Kidney tubule cell (primary cell): ENCODE measurements at places on chromosomes 1 and 21.
A peak's percentile ranks its signal among the peaks of the same experiment; 100 is the strongest.

DNA sequence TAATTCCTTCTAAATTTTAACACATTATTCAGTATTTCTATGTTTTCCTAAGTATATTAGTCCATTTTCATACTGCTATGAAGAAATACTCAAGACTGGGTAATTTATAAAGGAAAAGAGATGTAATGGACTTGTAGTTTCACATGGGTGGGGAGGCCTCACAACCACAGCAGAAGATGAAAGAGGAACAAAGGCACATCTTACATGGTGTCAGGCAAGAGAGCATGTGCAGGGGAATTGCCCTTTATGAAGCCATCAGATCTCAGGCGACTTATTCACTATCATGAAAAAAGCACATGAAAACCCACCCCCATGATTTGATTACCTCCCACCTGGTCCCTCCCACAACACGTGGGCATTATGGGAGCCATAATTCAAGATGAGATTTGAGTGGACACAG lies 15.6 kb downstream of the GBP5 start:
- DNase-seq, result no peak

- DNase-seq, result no peak
Observed at GRCh38 chr1:46224966-46225365, 21.8 kb downstream of the LURAP1 start.

GRCh38 chr1:164958982-164959768 lies 397.3 kb downstream of the LMX1A start:
- no peak for DNase-seq

- DNase-seq, result no peak
Observed at GRCh38 chr1:229406798-229407197, 27.1 kb downstream of the ACTA1 start.

DNA sequence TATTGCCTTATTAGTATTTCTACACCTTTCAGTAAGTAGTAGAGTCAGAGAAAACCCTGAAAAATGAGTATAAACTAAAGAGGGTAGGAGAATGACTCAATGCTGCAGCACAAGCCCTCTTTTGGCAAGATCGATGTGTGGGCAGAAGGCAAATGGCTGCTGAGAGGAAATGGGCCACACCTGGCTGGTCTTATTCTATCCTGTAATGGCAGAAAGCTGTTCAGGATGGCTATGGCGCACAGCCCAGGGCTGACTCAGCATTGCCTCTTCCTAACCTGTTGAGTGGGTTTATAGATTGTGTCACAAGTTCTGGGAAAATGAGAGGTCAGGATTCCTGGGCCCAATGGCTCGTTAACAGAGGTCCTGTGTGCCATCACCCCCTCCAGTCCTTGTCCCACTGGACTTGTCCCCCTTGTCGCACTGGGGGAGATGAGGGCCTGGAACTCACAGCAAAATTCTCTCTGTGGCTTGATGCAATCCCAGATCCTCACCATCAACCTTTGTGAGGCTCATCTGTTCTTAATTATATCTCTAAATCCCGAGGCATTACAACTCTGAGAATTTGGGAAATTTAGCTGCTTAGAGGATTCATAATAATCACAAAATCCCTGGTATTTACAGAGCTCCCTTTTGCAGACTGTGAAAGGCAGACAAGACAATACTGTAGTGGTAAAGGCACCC lies 13.2 kb downstream of the HMGB4 start:
- peak; percentile 58 for DNase-seq

GRCh38 chr1:207418351-207418750 lies 35.8 kb upstream of the CR2 start:
- DNase-seq, result no peak

GRCh38 chr1:168179438-168180147 lies 831 bp downstream of the TIPRL start:
- DNase-seq, result no peak

DNA sequence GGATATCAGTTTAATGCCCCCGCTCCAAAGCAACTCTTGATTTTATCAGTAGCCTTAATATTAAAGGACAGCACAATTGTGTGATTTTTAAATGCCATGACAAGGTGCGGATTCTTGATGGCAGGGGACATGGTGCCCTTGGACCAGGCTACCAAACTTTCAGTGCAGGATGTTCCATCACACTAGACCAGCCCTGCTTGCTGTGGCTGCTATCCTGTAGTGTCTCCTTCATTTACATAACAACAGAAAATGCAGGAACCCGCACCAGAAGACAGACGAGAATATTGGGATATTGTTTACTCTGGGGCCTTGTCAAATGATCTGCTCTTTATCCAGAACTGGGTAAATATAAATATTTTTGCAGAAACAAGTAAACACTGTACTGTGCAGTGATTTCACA lies 229.3 kb upstream of the PKN2 start:
- DNase-seq, result no peak

- no peak for DNase-seq
Observed at GRCh38 chr1:34361781-34362357, 185.2 kb downstream of the C1orf94 start.

- DNase-seq, result no peak
Observed at GRCh38 chr21:42105476-42106315, 34.6 kb downstream of the UMODL1 start.

DNA sequence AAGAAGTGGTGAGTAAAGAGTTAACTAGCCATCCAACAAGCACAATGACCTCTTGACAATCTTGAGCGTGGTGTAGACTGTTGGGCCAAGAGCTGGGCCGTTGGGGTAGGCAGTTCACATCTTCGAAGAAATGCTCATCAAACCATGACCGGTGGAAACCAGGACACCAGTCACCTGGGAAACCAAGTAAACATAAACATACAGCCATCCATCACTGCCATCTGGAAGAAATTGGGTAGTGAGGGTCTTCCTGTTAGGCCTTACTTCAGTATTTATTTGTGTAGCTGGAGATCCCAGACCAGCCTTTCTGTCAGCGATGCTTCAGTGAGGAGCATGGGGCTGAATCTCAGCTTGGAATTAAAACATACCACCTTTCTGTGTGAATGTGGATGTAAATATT lies 108.1 kb upstream of the HAO2 start:
- peak; percentile 9 for DNase-seq

DNA sequence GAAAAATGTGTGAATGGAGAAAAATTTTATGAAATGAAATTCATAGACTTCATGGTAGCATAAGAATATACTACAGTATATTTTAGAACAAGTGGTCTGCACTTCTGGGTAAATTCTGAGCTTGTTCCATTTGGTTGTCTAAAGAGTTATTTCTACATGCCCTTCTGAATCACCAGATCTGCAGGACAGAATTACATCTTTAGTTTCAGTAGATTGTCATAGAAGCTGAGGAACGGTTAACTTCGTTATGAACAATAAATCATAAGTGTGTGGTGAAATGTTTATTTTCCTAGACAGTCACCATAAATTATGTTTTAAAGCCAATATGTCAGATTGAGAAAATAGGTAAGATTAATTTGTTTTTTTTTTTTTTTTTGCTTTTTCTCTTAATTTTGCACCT lies 30.9 kb downstream of the CHRM3 start:
- no peak for DNase-seq

- no peak for DNase-seq
Observed at GRCh38 chr1:176609556-176610408, 146.8 kb downstream of the PAPPA2 start.

- no peak for DNase-seq
Observed at GRCh38 chr1:101960142-101960541, 36.6 kb downstream of the OLFM3 start.

DNA sequence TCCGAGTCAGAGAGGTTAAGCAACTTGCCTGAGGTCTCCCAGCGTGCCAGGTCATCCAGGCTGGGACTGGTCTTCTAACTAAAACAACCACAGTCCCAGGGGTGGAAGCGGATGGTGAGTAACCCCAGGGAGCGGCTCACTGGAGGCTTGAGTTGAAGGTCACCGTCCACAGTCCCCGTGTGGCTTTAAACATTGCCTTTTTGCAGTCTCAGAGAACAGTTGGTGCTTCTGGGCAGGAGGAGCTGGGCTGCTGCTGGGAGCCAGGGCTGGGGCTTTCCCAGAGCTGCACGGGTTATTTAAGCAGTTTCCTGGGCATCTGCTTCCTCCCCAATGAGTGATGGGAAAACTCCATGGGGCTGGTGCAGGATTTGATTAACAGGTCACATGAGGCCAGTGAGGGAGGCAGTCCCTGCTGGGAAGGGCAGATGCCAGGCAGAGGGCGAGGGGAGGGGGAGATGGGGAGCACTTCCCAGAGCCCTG lies 12.3 kb downstream of the ARHGEF10L start:
- peak; percentile 93 for DNase-seq

DNA sequence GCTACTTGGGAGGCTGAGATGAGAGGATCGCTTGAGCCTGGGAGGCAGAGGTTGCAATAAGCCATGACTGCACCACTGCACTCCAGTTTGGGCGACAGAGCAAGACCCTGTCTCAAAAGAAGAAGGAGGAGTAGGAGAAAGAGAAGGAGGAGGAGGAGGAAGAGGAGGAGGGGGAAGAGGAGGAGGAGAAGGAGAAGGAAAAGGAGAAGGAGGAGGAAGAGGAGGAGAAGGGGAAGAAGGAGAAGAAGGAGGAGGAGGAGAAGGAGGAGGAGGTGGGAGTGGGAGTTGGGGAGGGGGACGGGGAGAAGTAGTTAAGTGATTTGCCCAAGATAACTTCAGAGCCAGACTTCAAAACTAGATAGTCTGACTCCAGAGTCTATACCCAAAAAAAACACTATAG lies 55.5 kb upstream of the FOXD3 start:
- no peak for DNase-seq

DNA sequence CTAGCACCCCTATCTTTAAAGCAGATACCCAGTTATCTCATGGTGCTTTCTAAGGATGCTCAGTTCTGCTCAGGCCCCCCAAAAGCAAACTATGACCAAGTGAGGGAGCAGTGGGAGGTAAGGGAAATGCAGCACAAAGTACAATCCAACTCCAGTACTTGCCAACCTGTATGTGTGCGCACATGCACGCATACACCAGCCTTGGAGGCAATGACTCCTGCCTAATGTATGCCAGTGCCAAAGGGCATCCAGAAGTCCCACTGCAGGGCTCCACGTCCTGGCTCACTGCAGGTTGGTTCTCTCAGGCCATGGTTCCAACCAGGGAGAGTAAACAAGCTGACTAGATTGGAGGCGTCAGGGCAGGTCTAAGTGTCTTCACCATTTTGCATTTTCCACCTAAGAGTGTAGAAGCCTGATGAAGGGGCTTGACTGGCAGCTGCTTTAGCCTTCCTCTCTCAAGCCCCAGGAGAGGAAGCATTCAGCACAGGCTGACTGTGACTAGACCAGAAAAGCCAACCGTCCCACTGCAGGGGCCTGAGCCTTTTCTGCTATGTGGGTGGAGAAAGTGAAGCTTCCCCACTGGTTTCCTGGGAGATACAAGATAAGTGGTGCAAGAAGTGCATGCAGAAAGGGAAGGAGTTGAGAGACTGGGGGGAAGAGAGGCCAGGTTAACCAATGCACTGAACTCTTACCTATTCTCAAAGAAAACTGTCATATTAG lies 7.7 kb downstream of the AMIGO1 start:
- no peak for DNase-seq

DNA sequence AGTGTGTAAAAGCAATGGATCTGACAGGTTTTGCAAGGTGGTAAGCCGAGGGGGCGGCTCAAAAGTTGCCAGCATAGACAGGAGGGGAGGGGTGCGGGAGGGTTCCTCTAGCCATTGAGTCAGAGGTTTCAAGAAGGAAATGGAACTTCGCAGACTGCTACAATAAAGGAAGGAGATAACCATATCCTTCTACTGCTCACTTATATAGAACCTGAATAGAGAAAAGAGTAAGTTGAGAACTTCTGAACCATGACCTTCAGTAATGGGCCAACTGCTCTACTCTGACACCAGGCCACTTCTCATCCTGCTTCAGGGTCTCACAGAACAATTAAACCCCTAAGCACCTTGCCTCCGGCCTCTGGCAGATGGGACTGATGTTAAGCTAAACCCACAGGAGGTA lies 26.3 kb upstream of the BCAR3 start:
- DNase-seq, result no peak

GRCh38 chr1:204640578-204640977 lies 45.0 kb downstream of the LRRN2 start:
- DNase-seq, result no peak

GRCh38 chr21:42356650-42357049 lies 5.9 kb upstream of the TFF2 start:
- DNase-seq, result no peak

DNA sequence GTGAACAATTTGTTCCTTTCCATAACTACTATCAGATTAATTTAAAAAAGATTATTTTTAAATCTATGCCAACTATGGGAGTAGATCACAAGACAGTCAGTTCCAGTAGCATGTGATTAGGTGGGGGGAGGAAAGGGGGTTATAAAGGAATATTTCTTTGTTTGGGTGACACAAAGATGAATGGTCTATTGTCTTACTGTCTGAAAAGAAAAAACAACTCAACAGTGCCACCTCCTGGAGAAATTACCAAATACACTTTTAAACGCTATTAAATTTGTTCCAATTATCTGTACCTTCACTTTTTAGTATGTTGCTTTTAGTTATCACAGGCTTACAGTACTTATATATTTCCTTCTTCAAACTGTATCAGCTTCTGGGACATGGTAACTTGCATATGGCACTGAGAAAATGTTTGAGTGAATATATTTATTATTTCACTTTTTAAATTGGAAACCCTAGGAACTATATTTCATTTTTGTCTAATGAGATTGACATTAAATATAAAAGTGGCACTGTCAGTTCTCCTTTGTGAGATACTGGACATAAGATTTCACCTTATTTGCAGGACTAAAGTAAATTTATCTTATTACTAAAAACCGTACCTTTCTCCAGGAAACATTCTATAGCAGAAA lies 1.7 kb upstream of the SORT1 start:
- peak; percentile 77 for DNase-seq

DNA sequence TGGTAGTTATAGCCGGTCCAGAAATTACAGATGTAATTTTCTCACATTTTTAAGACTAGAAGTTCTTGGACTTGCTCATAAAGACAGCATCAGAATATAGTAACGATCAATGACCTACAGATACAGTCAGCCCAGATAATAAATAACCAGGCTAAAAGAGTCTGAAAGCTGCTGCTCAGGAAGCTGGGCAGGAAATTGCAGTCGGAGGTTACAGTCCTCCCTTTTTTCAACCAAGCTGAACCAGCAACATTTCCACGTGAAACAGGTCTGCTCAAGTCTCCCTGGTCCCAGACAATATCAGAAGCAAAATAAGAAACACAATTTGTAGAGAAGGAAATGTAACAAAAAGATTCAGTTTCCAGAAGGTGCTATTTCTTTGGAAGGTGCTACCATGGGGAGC lies 457.4 kb downstream of the SIPA1L2 start:
- DNase-seq, result no peak

GRCh38 chr1:31445951-31446350 lies 32.9 kb downstream of the SERINC2 start:
- no peak for DNase-seq

- no peak for DNase-seq
Observed at GRCh38 chr1:106498238-106498637, 558.2 kb upstream of the PRMT6 start.

- DNase-seq, result peak; percentile 68
Observed at GRCh38 chr1:230868736-230869385, 540 bp upstream of the C1orf198 start.

DNA sequence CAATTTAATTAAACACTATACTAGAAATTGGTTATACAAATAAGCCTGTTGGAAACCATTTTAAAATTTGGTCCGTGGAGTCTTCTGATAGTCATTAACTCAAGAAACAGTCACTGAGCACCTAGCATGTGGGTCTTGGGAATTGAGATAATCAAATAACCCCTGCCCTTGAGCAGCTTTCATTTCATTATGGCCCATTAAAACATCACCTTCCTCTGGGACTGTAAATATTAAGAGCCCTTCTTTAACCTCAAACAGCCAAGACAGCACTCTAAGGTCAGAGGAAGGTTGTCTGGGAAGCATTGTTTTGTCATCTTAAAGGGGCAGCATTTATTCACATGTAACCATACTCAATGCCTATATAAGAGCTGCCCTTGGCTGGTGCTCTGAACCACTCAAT lies 610.3 kb upstream of the USP24 start:
- no peak for DNase-seq

- peak; percentile 18 for DNase-seq
Observed at GRCh38 chr1:39576016-39576657, 453 bp downstream of the PABPC4 start.
